Stimulated activated CD4-positive, alpha-beta T cell treated with anti-CD3 and anti-CD28 coated beads, Interleukin-2, amount 100 ng/mL, for 24 hours (primary cell): ENCODE measurements at places on chromosomes 11 and 22.

DNA sequence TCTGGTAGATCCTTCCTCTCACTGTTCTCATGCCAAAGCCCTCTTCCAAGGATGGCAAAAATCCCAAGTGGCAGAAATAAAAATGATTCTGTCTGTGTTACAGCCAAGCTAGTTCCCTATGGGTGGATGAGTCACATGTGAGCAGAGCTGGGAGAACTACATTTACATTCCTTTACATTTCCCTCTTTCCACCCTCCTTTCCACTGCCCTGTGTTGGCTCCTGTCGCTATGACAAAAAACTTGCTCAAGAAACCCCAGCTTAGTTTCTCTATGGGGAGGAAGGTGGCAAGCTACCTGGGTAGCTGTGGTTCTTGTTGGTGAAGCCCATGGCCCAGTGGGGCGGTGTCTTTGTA lies 10.2 kb upstream of the DDB2 start:
- no peak for DNase-seq

DNA sequence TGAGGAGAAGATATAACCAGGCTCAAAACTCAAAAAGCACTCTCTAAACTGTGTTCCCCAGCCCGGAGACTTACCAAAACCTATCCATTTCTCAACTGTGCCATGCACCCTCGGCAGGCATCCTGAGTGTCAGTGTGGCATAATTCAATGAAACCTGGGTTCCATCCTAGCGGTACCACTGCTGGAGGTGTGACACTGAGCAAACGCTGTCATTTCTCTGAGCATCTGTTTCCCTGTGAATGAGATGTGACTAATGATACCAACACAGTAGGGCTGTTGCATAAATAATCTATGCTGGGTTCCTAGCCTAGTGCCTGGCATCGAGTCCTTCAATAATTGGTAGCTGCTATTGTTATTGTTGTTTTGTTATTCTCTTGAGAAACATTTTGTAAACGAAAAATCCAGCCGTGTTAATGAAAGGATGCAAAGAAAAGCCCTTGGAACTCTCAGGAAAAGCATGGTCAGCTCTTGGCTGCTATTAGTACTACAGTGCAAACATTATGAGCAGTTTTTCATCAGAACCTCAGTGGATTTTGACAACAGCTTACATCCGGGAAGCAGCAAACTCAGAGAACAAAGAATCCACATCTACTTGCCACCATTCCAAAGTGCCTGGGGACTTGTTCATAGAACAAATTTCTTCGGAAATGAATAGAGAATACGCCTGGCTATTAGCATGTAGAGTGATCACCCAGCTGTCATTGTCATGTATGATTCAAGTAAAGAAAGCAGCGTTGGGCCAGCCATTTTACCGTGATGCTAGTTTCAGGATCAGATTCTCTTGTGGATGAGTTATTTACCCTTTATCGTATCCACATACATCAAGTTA lies 53.7 kb downstream of the TECTA start:
- DNase-seq = no peak

DNA sequence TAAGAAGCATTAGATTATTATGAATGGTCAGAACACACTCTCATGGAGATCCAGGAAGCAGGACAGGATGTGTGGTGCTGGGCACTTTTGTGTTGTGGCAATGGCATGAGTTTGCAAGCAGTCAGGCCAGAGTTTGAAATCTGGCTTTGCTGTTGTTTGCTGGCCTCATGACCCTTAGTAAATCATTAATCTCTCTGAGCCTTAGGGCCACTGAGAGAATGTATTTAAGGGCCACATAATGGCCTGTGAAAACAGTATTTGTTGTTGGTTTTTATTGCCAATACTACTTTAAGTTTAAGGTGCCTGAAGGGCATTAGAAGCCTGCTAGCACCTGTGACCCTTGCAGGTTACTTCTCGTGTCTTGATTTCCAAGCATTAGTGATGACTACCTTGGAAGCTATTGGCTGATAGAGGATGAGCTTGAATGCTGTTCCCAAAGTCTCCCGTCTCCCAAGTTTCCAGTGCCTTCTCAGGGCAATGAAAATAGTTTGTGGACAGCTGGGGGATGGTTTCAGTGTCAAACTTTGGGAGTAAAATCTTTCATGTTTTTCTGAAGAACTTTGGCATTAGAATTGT lies 24.6 kb downstream of the STIM1 start:
- no peak for DNase-seq

DNA sequence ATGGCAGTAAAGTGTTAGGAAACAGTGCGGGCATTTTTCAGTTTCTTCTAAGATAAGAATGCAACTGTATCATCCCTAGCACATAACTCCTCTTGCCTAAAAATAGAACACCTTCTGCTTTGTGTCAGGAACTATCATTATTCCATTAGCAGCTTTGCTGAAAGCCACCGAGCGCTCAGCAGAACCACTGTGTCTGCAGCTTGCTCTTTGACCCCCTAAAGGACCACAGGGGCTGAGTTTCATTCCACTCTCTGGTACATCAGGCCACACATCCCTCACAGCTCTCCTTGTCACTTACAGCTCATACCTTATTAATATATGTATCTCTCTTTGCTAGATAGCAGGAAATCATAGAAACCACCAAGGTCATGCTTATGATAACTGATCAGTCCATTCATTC lies 360.2 kb downstream of the KCNA4 start:
- DNase-seq = no peak

GRCh38 chr11:77467993-77468392 lies 5.9 kb downstream of the PAK1 start:
- DNase-seq = no peak

DNA sequence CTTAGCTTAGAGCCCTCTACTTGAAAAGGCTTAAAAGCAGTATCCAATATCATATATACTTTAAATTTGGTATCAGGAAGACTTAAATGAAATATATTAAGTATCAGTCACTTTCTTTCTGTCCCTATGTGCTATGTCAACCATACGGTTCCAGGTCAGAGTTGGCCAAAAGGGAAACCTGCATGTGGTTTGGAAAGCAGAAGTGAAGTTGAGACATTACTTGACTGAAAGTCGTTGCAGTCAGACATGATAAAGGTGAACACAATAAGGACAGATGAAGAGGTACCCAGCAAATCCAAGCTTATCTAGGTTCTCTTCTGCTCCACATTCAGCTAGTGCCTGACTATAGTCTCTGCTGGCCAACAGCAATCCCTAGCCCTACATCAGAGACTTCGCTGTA lies 336.8 kb downstream of the KCNA4 start:
- no peak for DNase-seq

- no peak for DNase-seq
These were observed 140.5 kb upstream of the PLET1 start for GRCh38 chr11:112401036-112401769.

DNA sequence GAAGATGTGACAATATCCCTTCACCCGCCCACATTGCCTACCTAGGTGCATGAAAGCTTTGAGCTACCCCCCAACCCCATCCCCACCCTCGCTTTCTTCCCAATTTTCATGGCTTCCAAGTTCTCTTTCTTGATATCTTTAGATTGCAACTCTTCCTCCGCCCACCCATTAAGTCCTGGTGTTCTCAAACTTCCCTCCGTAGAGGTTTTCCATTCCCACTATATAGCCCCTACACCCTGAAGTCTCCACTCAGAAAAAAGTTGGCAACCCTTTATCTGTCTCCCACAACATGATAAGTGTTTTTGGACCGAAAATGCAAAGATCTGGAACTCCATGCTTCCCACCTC lies 572 bp downstream of the ZNF70 start:
- DNase-seq = no peak

DNA sequence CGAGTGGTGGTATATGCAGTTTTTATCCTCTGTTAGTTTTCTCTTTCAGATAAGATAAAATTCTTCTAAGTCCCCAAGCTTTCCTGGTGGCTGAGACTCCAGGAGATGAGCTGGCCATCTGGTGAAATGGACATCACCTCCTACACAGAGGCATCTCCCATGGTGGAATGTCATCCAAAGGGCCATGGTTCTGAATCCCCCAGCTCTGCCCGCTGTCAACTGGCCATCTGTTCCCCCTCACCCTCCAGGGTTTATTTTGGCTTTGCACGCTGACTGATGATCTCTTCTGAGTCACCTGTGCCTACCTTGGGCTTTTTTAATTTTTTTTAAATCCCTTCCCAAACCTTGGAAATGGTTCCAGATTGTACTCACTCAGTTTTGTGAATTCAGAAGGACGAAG lies 142.2 kb downstream of the HIPK3 start:
- DNase-seq = no peak

- no peak for DNase-seq
These were observed 71.4 kb downstream of the SCN3B start for GRCh38 chr11:123582992-123583504.

- no peak for DNase-seq
These were observed 55.9 kb downstream of the ADAMTS15 start for GRCh38 chr11:130504317-130504716.

GRCh38 chr11:125315079-125315740 lies 150.7 kb downstream of the PKNOX2 start:
- DNase-seq = no peak

- DNase-seq = no peak
These were observed 51.6 kb upstream of the CCDC34 start for GRCh38 chr11:27414644-27415043.
